Muscle of arm (tissue), 14 donors: ENCODE measurements at places on chromosomes 2 and 18. TPM values are rescaled to one million over a fixed set of nuclear protein-coding genes. Genes with fewer than 3 reads are reported as not detected.

Gene CTNNA2
- polyA plus RNA-seq: 0.62 TPM

Gene RAB27B
- 1.3 TPM for polyA plus RNA-seq

Gene LRRC30
- 2.1 TPM for polyA plus RNA-seq

Gene ONECUT2
- polyA plus RNA-seq: 0.38 TPM

Gene PLCD4
- 28.9 TPM for polyA plus RNA-seq

Gene ASXL3
- polyA plus RNA-seq: 5.1 TPM

Gene LONRF2
- polyA plus RNA-seq: 0.66 TPM

Gene PSD4
- polyA plus RNA-seq: 23.0 TPM

Gene CROCC2
- polyA plus RNA-seq: 0.22 TPM

Gene MRPS9
- 30.2 TPM for polyA plus RNA-seq

Gene RBBP8
- 21.3 TPM for polyA plus RNA-seq

Gene PDCL3
- 38.6 TPM for polyA plus RNA-seq

Gene RPRM
- 7.6 TPM for polyA plus RNA-seq

Gene STRADB
- polyA plus RNA-seq: 61.1 TPM

Gene POTEC
- polyA plus RNA-seq: not detected

Gene TNS1
- 132 TPM for polyA plus RNA-seq

Gene KCNS3
- polyA plus RNA-seq: 22.9 TPM

Gene FRZB
- polyA plus RNA-seq: 13.1 TPM

Gene RNMT
- polyA plus RNA-seq: 45.4 TPM

Gene KCNG2
- not detected for polyA plus RNA-seq

Gene ACMSD
- polyA plus RNA-seq: 0.82 TPM

Gene ACVR1C
- polyA plus RNA-seq: 0.11 TPM

Gene WIPF1
- 36.5 TPM for polyA plus RNA-seq

Gene KCNE4
- 3.6 TPM for polyA plus RNA-seq

Gene MALL
- polyA plus RNA-seq: 8.6 TPM

Gene GPR45
- polyA plus RNA-seq: not detected

Gene SPATA3
- not detected for polyA plus RNA-seq

Gene LBH
- polyA plus RNA-seq: 27.1 TPM

Gene GAREM1
- 14.6 TPM for polyA plus RNA-seq

Gene KLHL14
- polyA plus RNA-seq: 0.36 TPM

Gene ZSWIM2
- polyA plus RNA-seq: 0.14 TPM

Gene STPG4
- not detected for polyA plus RNA-seq

Gene SERPINB8
- polyA plus RNA-seq: 1.8 TPM

Gene M1AP
- polyA plus RNA-seq: not detected

Gene LRP1B
- 2.1 TPM for polyA plus RNA-seq

Gene SERPINB3
- polyA plus RNA-seq: not detected

Gene GPR17
- polyA plus RNA-seq: 2.5 TPM

Gene CYBRD1
- polyA plus RNA-seq: 85.3 TPM

Gene SERPINB12
- 0.32 TPM for polyA plus RNA-seq

Gene SPIRE1
- polyA plus RNA-seq: 13.1 TPM

Gene ZCCHC2
- 11.1 TPM for polyA plus RNA-seq

Gene POTEJ
- polyA plus RNA-seq: not detected

Gene RAB6C
- polyA plus RNA-seq: 1.2 TPM

Gene LIMS1
- polyA plus RNA-seq: 63.8 TPM

Gene CRYGD
- polyA plus RNA-seq: not detected
